ENCODE measurements at places on chromosomes 2 and 18.
A peak's percentile ranks its signal among the peaks of the same experiment; 100 is the strongest.

DNA sequence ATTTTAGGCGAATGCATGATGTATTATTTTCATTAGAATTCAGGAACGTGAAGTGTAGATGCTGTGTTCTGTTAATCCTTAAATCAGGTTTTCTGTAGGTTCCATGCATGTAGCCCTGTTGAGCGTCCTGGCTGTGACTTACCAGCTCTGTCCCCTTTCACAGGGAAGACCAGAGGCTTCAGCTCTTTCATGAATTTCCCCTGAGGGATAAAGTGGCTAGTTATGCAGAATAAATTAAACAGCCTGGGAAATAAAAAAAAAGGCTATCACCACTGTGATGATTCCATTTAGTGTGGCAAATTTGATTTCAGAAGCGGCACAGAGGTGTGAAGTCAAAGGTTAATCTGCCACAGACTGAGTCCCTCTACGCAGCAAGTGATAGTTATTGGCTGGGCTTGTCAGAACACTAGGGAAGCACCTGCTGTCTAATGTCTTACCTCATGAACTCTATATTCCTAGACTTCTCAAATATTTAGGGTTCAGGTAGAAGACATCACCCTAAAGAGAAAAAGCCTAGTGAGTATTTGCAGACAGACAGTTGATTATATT, 61.6 kb upstream of the LINC00305 start:
- DNase-seq, result no peak

- no peak for DNase-seq
Observed at GRCh38 chr18:68679528-68679927, 35.4 kb downstream of the TMX3 start.

DNA sequence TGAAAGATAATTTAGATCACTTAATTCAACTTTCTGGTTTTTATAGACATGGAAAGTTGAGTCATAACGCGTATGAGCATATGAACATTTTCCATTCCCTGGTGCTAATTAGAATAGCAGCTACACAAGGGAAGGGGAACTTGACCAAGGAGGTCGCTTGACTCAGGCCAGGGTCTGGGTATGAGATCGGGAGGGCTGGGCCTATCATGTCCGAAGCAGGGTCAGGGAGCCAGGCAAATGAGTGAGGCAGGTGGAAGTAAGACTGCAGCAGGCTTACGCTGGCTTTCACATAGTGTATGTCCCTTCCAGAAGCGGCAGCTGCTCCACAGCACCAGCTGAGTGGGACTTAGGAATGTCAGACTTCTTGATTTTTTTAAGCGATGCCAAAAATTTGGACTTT, 14.7 kb downstream of the RALB start:
- DNase-seq, result no peak

DNA sequence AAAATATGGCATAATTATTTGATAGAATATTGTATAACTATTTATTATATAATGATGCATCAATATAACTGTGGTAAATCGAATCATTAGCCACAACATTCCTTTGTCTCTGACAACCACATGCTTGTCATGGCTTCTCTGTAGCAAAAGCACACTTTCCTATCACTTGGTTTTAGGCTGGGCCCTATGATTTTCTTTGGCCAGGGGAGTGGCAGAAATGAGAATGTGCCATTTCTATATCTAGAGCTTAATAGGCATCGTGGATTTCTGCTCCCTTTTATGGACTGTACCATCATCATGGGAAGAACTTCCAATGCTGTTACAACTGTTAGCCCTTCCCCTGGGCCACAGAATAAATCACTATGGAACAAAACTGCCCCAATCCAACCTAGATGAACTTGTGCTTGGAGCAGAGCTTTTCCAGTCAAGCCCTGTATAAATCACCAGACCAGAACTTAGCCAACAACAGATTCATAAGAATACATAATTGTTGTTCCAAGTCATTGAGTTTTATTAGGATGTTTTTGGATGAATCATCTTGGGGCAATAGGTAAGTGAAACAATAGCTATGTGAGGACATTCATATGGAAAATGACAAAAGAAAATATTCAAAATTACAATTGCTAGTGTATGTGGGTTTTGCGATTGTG, 715.8 kb downstream of the ERBB4 start:
- DNase-seq, result no peak

DNA sequence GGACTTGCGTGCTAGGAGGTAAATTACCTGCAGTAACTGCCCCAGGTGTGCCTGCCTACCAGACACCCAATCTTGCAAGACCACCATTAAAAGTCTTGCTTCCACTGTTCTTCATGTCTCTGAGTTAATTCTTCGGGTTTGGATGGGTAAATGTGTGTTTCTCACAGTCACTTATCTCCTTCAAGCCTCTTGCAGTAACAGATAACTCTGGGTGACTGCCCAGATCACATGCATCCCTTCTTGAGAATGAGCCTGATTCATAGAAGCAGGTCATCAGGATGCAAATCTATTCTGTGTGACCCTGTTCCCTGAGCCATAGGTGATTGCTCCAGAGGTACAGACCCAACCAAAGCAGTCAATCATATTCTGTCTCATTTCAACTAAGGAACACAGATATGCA, 194.6 kb downstream of the METTL4 start:
- DNase-seq, result no peak

DNA sequence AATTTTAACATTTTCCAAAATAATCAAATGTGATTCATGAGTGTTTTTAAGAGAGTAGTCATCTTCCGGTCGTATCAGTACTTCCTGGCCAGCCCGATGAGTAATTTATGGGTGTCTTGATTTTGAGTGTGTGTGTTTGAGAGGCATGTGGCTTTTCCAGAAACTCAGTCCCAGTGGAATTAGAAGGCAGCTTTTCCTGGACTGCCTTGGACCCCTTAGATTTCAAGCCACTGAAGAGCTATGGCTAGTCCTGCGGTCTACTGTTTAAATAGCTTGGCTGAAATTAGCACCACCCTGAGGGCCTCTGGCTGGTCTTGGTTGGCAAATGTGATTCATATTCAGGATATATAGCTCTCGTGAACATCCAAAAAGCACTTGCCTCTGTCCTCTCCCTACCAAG, 59.4 kb downstream of the HK2 start:
- DNase-seq, result no peak

- DNase-seq, result no peak
Observed at GRCh38 chr2:147051248-147051647, 793.6 kb upstream of the ACVR2A start.

DNA sequence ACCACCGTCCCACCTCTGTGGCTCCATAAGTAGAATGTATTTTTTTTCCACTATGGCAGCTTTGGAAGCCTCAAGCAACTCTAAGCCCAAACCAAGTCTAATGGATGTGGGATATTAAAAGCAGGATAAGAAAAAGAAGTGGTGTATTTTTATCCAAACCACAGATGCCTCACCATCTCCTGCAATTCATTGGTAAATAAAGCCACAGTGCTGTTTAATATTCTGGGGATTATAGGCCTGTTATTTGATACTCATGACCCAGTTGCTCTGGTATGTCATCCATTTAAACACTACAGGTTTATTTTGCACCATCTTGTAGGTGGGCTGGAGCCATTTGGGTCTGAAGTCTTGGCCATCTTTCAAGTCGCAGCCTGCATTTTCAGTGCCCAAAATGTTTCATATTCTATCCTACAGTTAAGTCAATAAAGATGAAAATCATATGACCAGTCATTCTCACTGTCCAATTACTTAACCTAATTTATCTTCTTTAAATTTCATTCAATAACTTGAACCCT, 279.5 kb upstream of the EPHA4 start:
- DNase-seq, result no peak

- DNase-seq, result no peak
Observed at GRCh38 chr2:235324324-235324723, 169.5 kb upstream of the AGAP1 start.

GRCh38 chr2:2655453-2656114, 324.5 kb upstream of the MYT1L start:
- DNase-seq, result no peak

DNA sequence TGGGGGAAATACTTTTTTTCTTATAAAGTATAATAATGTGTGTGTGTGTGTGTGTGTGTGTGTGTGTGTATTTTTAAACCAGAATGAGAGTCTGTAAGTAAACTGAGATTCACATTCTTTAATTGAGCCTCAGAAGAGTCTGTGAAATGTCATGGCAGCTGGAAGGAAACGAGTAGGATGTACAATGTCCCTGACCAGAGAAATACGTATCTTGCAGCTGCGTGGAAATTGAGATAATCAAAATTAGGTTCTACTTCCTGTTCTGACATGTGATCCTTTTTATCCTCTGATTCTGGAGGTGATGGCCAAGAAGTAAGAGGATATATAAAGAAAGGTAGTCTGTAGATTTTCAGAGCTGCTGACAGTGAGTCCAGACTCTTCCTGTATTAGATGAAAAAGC, 50.0 kb downstream of the SH3RF3 start:
- DNase-seq, result no peak

DNA sequence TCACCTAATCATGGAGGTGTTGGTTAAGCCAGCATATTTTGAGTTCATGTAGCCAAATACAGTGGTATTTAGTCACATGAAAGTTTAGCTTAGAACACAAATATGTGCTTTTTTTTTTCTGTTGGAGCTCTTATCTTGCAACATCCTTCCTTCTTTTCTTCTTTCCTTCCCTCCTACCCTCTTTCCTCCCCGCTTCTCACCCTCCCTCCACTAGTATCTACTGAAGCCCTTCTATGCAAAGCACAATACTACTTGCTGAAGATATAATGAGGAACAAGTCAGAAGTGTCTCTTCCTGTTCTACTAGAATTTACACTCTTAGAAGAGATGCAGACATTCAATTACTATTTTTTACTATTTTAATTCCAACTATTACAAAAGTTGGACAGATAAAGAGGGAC, 105.0 kb upstream of the ITGA4 start:
- DNase-seq, result no peak

GRCh38 chr2:38380397-38381130, 3.5 kb upstream of the ATL2 start:
- DNase-seq, result no peak

DNA sequence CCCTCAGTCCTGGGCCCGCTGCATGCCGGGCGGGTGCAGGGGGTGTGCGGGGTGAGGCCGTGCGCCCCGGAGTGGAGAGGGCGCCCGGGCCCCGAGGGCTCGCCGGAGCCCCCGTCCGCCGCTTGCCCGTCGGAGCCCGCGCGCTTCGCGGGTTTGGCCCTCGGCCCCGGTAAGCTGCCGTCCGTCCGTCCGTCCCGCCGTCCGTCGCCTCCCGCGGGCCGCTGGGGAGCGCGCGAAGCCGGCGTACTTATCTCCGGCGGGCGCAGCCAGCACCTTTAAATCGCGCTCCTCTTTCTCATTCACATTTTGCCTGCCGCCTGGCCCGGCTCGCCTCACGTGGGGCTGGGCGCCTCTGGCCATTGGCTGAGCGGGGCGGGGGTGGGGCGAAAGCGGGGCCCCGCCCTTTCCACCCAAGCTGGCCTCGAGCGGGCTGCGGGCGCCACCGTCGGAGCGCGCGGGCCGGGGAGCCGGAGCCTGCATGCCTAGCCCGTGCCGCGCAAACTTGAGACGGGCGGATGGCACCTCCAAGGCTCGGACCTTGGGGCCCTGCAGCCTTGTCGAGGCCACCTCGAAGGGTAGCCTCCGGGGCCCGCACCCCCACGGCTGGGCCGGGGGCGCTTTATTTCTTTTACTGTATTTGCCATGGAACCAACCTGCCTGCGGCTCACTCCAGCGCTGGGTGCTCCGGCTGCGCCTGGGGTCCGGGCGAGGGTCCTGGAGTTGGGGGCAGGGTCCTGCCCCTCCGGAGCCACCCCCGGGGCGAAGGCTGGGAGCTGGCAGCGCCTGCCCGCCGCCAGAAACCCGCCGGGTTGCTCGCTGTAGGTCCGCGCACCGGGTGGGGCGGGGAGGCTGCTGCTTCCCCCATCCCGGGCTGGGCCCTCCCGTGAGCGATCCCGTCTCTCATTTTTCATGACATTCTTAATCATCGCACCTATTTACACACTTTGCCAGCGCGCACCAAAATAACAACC, at the start of gene GBX2:
GBX2 (minus strand) TSS at position 277 of the 971 bp plus-strand sequence. CDS start 415 bp downstream, outside the sequence.
- peak; percentile 69 for DNase-seq

GRCh38 chr2:132949108-132949507, 279.1 kb upstream of the LYPD1 start:
- DNase-seq, result no peak

- no peak for DNase-seq
Observed at GRCh38 chr2:150376553-150377335, 110.7 kb downstream of the RND3 start.

- DNase-seq, result no peak
Observed at GRCh38 chr2:162731917-162732804, 106.4 kb downstream of the KCNH7 start.

- no peak for DNase-seq
Observed at GRCh38 chr2:45072862-45073237, 63.6 kb upstream of the SIX2 start.

DNA sequence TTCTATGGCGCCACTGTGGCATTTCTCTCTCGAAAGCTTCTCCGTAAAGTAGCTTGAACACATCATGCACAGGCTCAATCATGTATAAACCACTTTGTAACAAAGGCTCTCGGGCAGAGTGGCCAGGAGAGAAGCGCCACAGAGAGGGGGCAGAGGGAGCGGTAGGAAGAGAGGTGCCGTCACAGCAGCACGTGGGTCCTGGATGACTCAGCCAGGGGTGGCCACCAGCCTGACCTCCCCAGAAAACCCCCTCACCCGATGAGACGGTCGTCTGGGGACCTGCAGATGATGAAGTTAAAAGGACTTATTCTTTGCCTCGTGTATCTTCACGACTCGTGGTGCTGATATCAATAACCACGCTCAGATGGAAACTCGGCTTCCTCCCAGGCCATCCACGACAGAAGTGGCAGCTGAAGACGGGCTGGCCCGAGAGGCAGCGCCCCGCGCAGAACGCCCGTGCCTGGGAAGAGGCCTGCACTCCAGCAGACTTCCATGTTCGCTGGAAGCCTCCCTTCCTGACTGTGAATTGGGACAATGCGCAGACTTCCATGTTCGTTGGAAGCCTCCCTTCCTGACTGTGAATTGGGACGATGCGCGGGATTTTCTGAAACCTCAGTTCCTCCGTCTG, 46.4 kb upstream of the MTCL1 start:
- no peak for DNase-seq

DNA sequence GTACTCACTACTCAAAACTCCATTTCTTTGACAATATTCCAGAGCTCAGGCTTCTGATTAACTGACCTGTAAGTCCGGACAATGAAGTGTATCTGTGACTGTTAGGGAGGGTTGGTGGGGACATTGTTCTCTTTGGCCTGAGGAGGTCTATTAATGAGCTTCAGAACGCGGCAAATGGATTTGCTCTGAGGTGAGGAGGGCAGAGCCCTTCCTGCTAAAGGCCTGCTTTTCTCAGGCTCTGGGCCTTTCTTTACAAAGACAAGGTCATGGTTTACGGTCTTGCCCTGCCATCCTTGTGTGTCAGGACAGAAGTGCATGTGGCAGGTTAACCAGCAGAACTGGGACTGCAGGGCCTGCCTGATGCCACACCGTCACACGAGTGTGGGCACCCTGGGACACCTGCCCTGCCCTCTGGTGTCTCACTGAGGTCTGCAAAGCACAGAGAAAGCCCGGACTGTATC, 7.2 kb downstream of the ALKAL2 start:
- DNase-seq, result no peak

GRCh38 chr2:208586516-208586915, 179.9 kb downstream of the PTH2R start:
- DNase-seq, result no peak

GRCh38 chr2:217163987-217164386, 304.1 kb upstream of the TNP1 start:
- no peak for DNase-seq

GRCh38 chr2:36538335-36538734, 59.6 kb downstream of the FEZ2 start:
- no peak for DNase-seq

GRCh38 chr2:96241227-96241626, 24.6 kb downstream of the TMEM127 start:
- no peak for DNase-seq

GRCh38 chr2:227386630-227387029, 1.1 kb downstream of the SCYGR1 start:
- DNase-seq, result no peak

All from NCI-H1694 treated with DMSO at 0.1 percent for 48 hours (cell line).